Stimulated activated CD8-positive, alpha-beta memory T cell treated with anti-CD3 and anti-CD28 coated beads, Interleukin-15, amount 100 ng/mL, for 24 hours (primary cell): ENCODE measurements at places on chromosomes 2 and 18.

DNA sequence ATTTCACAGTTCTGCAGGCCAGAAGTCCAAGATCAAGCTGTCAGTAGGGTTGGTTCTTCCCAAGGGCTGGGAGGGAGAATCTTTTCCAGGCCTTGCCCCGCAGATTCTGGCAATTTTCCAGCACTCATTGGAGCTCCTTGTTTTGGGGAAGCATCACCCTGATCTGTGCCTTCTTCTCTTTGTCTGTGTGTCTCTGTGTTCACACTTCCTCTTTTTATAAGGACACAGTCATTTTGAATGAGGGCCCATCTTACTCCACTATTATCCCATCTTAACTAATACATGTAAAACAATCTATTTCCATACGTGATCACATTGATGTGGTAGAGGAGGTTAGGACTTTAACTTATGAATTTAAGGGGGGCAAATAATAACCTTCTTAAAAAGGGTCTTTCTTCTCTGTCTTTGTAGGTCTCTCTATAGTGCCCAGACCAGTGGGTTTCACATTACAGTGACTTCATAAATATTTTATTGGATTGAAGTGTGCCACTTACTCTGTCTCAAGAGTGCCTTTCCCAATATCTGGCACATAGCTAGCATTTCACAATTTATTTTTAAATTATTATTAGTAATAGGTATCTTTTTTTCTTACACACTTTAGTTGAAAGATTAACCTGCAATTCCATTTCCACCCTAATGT lies 68.9 kb upstream of the CBLN2 start:
- DNase-seq: no peak

GRCh38 chr2:46256563-46257142 lies 40.6 kb upstream of the EPAS1 start:
- no peak for DNase-seq

- no peak for DNase-seq
Measured at GRCh38 chr2:181354626-181355025, 102.6 kb upstream of the ITGA4 start.

DNA sequence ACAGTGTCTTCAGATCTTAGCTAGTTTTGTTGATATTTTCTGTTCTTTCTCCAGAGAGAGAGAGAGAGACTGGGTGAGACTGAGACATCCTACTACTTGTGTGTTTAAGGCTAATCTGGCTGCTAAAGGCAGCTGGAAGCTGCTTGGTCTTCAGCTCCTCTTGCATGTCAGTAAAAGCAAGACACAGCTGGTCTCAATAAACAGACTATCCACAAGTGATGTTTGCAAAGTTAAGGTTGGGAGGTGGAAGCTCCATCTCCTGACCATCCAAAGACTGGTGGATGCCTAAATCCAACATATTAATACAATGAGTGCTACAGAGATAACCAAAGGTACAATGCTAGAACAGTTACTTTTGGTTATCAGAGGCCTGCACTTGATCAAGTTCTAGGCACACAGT lies 17.8 kb downstream of the ERFE start:
- DNase-seq: no peak
